ENCODE measurements at places on chromosomes 3 and 15.

DNA sequence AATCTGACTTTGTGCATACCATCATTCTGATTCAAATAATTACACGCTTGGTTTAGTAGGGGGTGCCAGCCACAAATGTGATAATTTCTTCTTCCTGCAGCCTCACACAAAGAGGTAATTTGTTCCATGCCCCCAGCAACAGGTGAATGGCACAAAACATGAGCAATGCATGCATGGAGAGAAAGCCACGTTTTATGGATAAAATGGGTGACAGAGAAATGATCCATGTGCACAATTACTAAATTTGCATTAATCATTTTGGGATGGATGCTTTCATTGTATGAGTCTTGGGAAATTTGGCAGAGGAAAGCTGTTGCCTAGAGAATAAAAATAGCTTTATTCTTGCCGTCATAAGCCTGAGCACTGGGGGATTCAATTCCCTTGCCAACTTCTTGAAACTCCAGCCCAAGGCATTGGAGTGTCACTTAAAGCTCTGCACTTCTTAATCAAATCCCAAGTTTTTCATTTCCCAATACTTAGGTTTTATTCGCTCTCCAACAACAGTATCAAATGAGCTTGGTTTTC, 411.6 kb downstream of the GBE1 start:
- no peak for DNase-seq

DNA sequence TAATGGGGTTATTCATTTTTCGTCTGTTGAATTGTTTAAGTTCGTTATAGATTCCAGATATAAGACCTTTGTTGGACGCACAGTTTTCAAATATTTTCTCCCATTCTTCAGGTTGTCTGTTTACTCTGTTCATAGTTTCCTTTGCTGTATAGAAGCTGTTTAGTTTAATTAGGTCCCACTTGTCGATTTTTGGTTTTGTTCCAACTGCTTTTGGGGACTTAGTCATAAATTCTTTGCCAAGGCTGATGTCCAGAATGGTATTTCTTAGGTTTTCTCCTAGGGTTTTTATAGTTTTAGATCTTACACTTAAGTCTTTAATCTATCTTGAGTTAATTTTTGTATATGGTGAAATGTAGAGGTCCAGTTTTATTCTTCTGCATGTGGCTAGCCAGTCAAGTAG, 58.9 kb upstream of the ZNF280D start:
- no peak for DNase-seq

- DNase-seq, result no peak
Observed at GRCh38 chr15:25175033-25175788, 220.4 kb downstream of the SNRPN start.

- DNase-seq, result no peak
Observed at GRCh38 chr3:177378168-177378567, 180.9 kb upstream of the TBL1XR1 start.

DNA sequence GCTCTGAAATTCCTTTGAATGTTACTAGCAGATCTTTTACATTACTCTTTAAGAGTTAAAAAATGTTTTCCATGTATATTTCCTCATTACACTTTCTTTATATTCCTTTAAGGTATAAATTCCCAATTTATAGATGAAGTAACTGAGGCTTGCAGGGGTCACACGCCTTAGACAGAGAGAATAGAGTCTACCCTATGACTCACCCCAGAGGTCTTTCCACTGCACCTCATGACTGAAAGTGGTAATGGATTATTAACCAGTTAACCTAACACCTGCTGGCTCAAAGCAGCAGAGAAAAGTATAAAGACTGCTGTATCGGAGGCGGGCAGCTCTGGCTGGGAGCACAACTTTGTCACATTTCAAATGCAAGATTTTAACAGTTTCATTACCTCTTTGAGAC, 37.7 kb downstream of the LDHAL6B start:
- DNase-seq, result no peak

- DNase-seq, result no peak
Observed at GRCh38 chr3:192039593-192039992, 578.6 kb downstream of the PYDC2 start.

- no peak for DNase-seq
Observed at GRCh38 chr3:183427196-183427875, 1.1 kb downstream of the MCF2L2 start.

GRCh38 chr3:176521531-176522175, 675.6 kb downstream of the TBL1XR1 start:
- peak; percentile 14 for DNase-seq

DNA sequence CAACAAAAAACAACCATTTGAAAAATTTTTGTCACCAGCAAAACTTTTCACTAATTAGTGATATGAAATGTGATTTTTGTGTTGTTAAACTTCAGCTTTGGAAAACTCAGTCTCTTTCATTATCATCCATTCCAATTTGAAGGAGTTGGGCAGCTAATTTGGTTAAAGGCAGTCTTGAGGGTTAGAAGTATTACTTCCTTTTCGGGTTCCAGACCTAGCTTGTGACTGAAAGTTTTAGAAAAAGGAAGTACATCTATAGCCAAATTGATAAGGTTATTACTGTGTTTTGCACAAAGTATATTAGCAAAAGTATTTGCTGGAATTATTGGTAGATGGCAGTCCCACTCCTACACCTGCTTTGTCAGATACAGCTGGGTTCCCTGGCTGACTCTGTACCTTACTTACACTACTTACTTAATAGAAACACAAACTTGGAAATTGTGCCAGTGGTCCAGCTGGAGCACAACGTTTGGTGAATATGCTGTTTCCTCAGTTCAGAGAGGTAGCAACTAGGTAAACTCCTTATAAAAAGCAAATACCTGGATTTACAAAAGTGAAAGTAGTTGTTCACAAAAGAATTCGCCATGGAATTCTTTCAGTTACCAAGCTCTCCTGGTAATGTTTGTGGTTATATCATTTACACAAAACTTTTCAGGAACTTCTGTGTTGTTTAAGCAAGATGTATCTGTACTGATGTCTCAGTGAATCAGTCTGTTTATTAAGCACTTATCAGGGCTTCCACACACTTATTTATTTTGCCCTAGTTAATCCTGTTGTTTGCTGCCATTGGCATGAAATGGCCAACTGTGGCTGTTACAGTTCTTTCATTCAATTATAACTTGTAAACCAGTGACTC, 31.6 kb downstream of the TIPARP start:
- no peak for DNase-seq

DNA sequence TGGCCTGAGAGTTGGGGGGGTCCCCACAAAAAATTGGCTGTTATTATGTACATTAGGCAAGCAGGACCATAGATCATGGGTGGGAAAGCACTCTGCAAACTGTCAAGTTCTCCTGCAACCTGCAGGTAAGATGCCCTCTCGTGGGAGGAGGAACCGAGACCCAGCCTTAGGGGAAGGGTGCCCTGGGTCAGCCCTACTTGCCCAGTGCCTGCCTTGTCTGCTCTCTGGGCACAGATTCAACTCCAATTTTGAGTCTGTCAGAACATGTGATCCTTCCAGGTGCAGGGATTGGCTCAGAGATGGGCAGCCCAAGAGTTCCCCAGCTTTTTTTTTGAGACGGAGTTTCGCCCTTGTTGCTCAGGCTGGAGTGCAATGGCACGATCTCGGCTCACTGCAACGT, 99.2 kb downstream of the PLXNA1 start:
- no peak for DNase-seq

- no peak for DNase-seq
Observed at GRCh38 chr3:133869586-133869985, 26.1 kb downstream of the RAB6B start.

GRCh38 chr3:141044695-141045641, 6.2 kb upstream of the SPSB4 start:
- DNase-seq, result no peak

DNA sequence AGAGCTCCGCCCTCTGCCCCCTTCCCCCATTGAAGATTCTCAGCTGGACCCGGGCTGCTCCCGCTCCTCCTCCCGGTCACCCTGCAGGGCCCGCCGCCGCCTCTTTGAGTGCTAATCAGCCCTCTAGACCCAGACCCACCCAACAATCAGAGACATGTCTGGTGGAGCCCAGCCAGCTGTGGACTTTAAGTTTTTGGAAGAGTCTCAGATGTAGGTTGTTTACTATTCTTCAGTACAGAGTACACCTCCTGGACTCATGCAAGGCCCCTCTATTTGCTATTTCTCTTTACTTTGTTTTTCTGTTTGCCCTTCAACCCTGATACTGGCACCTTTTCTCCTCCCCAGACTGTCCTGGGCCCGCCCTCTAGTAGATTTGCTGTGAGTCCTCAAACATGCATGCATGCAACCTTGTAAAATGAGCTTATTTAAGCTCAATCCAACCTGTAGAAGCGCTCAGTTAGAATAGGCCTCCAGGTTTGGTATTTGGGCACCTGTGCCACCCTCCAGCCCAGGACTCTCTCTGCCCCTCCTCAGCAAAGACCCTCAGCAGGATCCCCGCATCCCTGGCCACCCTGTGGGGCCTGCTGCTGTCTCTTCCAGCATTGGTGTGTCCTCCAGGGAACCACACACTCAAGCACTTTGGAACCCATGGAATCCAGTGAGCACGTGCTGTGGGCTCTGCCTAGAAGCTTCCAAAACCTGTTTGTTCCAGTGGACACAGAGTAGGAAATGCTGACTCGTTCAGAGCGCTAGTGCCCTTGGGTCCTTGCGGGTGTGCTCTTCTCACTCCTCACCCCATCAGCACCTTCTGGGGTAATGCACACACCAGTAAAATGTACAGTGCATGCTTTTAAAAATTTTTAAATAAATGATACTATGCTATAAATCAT, 4.6 kb downstream of the PRR23E start:
- no peak for DNase-seq

GRCh38 chr3:55630280-55630920, 143.3 kb upstream of the WNT5A start:
- no peak for DNase-seq

DNA sequence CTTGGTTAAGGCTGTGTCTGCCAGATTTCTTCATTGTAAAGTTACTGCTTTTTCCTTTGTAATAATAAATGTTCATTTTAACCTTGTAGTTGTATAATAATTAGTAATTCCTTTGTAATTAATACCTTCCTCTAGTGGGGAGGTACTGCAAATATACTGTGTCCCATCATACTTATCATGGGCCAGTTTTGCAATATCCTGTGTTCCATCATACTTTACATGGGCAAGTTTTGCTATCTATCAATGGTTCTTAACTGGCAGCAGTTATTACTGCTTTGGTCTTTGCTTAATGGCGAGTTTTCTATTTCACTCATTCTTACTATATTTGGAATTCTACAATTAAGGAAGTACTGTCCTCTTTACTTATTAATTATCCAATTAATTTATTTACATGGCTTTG, 10.6 kb downstream of the ATP2C1 start:
- DNase-seq, result no peak

DNA sequence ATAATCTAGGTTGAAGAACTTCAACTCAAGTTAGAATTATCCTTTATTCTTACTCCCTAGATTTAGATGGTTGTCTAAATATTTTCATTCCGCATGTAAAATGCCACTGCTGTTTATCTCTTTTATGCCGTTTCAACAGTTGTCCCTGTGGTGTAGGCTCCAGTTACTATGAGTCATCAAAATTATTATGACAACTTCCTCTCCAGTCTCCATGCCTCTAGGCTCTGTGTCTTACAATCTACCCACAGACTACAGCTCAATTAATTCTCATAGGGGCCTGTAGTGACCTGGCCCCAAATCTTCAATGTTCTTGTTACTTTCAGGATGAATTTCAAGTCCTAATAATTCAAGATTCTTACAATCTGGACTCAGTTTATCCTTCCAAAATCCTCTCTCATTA, 105.8 kb upstream of the UNC13C start:
- no peak for DNase-seq
